Type B pancreatic cell (in vitro differentiated cells): ENCODE measurements at places on chromosomes 2 and 18. TPM values are rescaled to one million over a fixed set of nuclear protein-coding genes. Genes with fewer than 3 reads are reported as not detected.

Gene DSC1
- 1.6 and 4.1 TPM in 2 replicates for total RNA-seq

Gene PTPRN
- 17.5 and 35.6 TPM in 2 replicates for total RNA-seq

Gene HOXD10
- total RNA-seq: 0.19 and 0.56 TPM in 2 replicates

Gene UGT1A1
- total RNA-seq: 0.21 and 0.77 TPM in 2 replicates

Gene TM4SF20
- total RNA-seq: 3.7 and 6.9 TPM in 2 replicates
